ENCODE measurements at places on chromosomes 5 and 9.

GRCh38 chr9:94672811-94673487 lies 33.6 kb upstream of the FBP1 start:
- peak; percentile 83 for DNase-seq

- peak; percentile 40 for DNase-seq
These were observed 201.2 kb downstream of the NXNL2 start for GRCh38 chr9:88736136-88736637.

- no peak for DNase-seq
These were observed 990.4 kb downstream of the EFNA5 start for GRCh38 chr5:106680330-106680729.

GRCh38 chr5:51684794-51685355 lies 301.6 kb downstream of the ISL1 start:
- DNase-seq = no peak

DNA sequence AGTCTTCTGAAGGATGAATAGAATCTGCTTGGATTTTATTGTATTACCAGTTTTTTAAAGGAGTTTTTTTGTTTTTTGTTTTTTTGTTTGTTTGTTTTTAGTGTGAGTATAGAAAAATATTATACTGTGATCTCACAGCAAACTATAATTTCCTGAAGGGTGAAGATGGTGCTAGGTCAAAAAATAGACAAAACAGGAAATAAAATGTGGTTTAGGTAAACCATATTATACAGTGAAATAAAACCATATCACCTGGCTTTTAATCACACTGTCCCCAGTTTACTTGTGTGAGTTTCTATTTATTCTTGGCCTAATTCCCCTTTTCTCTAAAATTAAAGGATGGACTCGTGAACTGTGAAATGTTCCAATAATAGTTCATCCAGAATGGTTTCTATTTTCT lies 841.3 kb upstream of the CTNND2 start:
- no peak for DNase-seq

DNA sequence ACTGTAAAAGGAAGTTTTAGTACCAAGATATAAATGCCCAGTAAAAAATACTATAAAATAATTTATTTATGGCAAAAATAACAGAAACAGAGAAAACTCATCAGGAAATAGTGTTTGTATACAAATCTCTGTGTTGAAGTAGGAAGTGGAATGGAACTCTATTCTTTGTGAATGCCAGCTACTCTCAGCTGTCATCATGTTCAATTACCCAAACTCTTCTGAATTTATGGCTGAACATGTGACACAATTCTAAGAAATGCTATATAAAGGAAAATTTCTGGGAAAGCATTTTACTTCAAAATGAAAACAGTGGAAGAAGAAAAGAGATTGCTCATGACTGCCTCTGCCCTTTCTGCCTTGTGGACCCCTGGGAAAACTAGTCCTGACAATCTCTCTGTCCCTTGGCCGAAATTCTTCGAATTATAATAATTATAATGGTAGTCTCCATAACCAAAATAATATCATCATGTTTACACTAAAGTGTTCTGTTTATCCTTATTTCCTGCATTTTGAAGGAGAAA lies 522.3 kb upstream of the ST8SIA4 start:
- peak; percentile 60 for DNase-seq

- DNase-seq = peak; percentile 30
These were observed 130.4 kb downstream of the CHSY3 start for GRCh38 chr5:130034566-130035210.

DNA sequence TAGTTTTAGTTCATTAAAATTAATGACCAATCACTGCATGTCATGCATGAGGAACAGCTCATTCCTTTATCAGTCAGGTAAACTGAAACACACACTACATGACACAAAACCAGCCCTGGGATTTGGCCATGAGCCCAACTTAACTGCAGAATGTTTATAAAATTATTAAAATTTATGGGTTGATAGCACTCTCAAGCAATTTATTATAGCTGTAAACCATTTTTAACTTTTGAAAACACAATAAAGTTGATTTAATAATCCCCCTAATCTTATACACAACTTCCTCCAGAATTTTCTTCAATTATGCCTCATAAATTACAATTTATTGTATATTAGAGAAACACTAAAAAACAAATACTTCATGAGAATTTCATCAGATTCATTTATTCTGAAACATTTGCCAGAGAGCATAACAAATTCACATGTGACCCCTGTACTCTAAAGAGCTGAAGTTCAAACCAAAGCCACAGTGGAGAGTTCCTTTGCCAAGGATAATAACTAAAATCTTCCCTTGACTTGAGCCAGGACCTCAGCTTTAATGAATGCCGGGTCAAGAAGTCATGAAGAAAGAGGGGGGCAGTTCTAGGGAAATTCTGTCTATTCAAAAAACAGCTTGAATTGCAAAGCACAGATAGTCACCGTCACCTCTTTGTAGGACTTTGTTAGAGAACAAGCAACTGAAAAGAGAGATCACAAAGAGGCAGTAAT lies 763.7 kb upstream of the GRAMD2B start:
- DNase-seq = no peak

- no peak for DNase-seq
These were observed 18.8 kb upstream of the CPEB4 start for GRCh38 chr5:173869316-173869715.

GRCh38 chr5:149195337-149195887 lies 54.1 kb downstream of the ABLIM3 start:
- no peak for DNase-seq

- peak; percentile 78 for DNase-seq
These were observed 118.8 kb downstream of the GALNT10 start for GRCh38 chr5:154309371-154309745.

GRCh38 chr5:147752666-147753290 lies 29.8 kb downstream of the JAKMIP2 start:
- no peak for DNase-seq

DNA sequence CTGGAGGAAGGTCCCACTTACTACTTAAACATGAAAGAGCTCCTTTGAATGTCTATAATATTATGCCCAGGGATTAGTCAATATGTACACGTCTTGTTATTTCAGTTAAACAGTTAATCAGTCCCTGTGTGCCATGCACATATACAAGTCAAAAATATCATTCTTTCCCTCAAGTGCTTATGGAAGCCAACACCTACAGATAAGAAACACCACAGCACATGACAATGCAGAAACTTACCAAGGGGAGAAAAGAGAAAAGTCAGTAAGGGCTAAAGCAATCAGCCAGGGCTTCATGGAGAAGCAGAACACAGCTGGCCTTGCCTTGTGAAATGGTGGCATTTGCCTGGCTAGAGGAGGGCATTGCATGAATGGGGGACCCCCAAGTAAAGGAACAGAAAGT lies 88.3 kb downstream of the SNCAIP start:
- DNase-seq = no peak
